NCI-H524 (cell line): ENCODE measurements at places on chromosomes 3 and 15.

- DNase-seq, result peak; percentile 63
These were observed 12.1 kb upstream of the CX3CR1 start for GRCh38 chr3:39291903-39292329.

- DNase-seq, result peak; percentile 76
These were observed 103.7 kb downstream of the AQP9 start for GRCh38 chr15:58241872-58242271.

DNA sequence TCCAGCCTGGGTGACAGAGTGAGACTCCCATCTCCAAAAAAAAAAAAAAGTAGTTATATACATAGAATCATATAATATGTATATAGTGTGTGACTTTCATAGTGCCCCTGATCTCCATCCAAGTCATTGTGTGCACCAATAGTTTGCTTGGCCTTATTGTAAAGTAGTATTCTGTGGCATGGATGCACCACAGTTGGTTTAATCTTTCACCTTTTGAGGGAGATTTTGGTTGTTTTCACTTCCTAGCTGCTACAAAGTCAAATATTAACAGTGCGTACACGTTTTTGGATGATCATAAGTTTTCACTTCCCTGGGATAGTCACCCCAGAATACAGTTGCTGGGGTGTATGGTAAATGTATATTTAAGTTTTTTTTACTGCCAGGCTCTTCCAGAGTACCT, 162.8 kb downstream of the PTPRG start:
- DNase-seq, result no peak

- DNase-seq, result no peak
These were observed 46.7 kb downstream of the KLHL6 start for GRCh38 chr3:183508821-183509220.

- DNase-seq, result no peak
These were observed 78.1 kb downstream of the OXNAD1 start for GRCh38 chr3:16343101-16343500.

GRCh38 chr3:72520690-72521308, 327.4 kb downstream of the SHQ1 start:
- DNase-seq, result no peak

DNA sequence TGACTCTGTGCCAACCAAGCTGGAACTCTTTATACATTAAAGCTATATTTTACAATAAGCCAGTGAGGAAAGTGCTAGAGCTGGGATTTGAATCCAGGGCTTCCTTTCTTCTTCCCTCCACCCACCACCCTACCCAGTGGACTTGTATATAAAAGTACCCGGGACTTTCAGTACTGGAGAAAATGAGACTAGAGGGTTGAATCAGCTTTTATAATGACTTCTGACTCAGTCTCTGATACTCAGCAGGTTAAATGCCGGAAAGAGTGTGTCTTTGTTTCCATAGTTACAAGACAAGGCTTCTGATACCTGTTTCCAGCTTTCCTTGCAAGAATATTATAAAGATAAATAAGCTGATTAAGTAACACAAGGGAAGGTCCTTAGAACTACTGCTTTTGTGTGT, 80.9 kb downstream of the FRMD4B start:
- DNase-seq, result no peak

GRCh38 chr3:79125313-79125984, 642.3 kb downstream of the ROBO1 start:
- no peak for DNase-seq

- DNase-seq, result no peak
These were observed 6.9 kb upstream of the SACM1L start for GRCh38 chr3:45682311-45682710.

- no peak for DNase-seq
These were observed 3.6 kb downstream of the WHAMM start for GRCh38 chr15:82812994-82813393.

- DNase-seq, result no peak
These were observed 70.4 kb downstream of the SATB1 start for GRCh38 chr3:18354701-18355100.

DNA sequence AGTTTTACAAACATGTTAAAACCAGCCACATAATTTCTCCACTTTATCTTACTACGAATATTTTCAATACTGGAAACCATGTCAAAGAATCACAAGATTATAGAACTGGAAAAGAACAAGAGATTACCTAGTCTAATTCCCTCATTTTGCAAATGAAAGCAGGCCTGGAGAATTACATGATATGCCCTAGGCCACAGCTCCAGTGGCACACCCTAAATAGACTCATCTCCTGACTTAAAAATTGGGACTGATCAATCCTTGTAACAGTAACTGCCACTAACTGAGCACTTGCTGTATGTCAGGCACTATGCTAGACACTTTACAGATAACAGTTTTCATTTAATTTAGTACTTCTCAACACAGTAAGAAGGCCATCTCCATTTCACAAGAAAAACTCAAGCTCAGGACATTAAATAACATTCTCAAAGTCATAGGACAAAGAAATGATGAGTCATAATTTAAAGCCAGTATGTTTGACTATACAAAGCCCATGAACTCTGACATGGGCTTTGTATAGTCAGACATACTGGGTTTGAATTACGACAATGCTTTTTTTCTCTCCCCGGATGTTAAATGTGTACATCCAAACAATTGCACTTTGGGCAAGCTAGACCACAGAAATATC, 9.4 kb downstream of the IGSF11 start:
- DNase-seq, result no peak

DNA sequence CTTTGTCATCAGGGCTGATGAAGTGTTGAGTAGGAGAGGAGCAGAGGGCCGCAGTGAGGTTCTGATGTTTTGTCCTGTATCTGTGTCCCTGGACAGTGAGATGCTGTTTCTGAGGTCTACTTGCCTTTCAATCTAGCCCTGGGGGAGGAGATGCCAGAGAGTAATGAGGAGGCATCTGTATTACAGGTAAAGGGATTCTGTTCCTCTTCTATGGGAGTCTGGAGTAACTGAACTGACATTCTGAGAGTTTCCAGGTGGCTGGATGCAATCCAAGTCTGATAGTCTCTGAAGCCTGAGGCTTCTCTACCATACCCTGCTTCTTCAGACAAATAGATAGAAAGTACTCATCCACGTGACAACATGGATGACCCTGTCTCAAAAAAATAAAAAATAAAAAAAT, 60.9 kb downstream of the IL12A start:
- DNase-seq, result no peak

DNA sequence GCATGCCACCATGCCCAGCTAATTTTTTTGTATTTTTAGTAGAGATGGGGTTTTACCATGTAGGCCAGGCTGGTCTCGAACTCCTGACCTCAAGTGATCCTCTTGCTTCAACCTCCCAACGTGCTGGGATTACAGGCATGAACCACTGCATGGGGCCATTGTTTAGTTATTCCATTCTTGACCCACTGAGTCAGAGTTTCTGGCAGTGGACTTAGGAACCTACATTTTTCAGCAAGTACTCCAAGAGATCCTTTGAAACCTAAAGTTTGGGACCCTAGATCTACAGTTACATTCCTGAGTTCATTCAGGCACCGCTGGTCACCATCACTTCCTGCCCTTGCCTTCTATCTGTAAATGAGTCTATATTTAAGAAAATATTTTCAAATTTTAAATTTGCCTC, 1.4 kb upstream of the TNFSF10 start:
- DNase-seq, result no peak

DNA sequence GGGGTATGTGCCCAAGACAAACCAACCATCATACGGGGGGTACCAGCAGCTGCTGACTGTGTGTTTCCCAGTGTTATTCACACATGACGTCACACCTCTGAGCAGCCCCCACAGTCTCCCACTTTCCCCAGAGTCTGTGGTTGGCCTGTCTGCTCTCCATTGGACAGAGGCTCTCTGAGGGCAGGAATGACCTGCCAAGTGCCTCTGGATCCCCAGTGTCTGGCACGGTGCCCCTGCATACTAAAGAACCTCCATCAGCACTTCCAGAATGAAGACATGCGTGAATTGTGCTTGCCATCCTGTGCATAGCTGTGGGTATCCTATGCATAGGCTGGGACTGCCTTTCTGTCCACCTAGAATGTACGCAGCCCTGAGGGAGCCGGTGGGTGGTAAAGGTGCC, 3.5 kb upstream of the CCDC9B start:
- DNase-seq, result no peak

DNA sequence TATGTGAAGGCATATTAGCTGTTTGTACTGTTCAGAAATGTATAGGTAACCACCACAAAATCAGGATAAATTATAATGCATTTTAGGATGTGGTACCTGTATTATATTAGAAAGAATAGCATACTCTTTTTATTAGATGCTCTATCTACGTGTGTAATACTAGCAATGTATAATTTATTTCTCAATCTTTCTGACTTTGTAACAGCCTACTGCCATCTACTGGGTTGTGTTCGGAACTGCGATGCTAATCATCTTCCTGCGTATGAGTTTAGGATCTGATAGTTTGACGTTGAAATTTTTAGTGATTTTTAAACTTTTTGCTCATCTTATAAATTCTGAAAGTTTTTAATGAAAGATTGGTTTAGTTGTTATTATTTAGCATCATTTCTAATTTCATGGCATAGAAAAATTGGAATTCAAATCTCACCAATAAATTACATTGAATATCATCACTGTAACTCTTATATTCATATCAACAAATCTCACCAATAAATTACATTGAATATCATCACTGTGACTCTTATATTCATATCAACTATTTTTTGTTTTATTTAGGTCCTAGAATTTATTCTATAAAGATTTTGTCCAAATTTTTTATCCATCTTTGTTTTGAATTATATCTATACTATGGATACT, 322.7 kb upstream of the ZNF717 start:
- DNase-seq, result no peak

DNA sequence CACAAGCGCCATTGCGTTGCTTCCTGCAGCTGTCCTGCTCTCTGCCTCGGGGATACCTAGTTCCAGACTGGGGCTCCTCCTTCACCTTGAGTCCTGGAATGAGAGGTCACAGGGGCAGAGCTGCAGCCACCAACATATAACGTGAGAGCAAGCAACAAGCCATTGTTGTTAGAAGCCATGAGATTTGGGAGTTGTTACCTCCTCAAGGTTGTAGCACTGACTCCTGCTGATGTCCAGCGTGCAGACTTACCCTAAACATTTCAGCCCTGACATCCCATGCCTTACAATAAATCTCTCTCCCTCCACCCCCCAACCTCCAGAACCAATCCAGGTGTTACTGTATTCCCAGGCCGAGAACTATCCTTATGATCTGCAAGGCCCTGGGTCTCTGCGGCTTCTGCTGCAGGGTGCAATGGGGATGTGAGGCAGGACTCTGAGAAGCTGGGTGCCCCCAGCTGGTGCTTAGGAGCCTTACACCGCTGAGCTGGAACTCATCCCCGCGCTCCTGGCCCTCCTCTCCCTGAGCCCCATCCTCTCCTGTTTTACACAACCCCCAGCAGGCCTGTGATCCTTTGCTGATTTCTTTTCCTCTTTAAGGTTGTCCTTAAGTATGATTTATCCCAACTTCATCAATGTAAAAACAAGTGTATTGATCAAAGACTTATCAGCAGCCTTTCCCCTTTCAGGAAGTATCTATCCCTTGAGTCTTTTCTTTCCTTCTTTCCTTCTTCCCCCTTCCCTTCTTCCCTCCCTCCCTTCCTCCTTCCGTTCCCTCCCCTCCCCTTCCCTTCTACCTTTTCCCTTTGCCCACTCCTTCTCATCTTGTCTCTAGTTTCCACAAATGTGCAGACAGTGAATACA, 84.2 kb upstream of the ABHD2 start:
- no peak for DNase-seq

GRCh38 chr3:32460031-32460749, 42.5 kb downstream of the CMTM6 start:
- DNase-seq, result peak; percentile 82

DNA sequence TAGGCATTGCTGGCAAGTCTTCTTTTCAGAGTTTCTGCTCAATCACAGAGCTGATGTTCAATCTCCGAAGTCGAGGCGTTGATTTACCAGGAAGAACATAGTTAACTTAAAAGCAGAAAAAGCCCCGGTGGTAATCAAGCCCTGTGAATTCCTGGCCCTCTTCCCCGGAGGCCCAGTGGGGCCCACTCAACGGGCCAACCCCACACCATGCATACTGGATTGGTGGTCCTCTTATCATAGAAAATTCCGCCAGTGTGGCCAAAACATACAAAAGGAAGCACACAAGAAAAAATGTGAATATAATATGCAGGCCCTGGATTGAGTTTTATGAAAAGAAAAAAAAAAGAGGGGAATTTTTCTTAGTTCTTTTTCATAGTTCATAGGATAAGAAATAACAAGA, 873.0 kb upstream of the NR2F2 start:
- DNase-seq, result no peak

DNA sequence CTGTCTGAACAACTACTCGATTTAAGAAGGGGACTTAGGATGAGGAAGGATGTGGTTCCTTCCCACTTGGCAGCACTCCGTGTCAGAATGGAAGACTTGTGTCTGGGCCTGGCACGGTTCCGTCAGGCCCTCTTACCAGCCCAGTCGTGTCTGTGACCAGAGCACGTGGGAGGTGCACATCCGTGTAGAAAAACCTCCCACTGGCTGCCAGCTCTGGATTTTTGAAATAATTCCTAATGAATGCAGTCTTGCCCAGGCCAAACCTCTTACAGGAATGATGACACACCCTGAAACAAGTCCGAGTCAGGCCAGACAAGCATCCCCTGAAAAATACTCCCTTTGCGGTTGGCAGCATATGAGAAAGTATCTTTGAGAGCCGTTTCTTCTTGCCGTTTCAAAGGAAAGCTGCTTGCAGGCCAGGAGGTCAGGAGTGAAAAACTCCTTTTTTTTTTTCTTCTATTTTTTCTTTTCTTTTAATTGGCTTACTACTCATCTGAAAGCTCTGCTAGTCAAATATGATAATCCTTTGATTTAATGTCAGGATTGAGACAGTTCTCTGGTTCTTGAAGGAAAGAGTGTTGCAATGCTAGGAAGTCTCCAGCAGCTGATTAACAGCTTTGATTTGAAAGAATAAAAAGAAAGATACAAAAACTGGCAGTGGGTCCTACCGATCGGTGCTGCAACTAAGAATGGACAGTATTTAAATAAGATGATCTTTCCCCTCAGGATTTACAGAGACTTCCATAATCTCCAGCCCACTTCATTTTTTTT, 19.8 kb downstream of the IL1RAP start:
- no peak for DNase-seq

- peak; percentile 61 for DNase-seq
These were observed 15.1 kb downstream of the FBXL22 start for GRCh38 chr15:63612300-63612699.

DNA sequence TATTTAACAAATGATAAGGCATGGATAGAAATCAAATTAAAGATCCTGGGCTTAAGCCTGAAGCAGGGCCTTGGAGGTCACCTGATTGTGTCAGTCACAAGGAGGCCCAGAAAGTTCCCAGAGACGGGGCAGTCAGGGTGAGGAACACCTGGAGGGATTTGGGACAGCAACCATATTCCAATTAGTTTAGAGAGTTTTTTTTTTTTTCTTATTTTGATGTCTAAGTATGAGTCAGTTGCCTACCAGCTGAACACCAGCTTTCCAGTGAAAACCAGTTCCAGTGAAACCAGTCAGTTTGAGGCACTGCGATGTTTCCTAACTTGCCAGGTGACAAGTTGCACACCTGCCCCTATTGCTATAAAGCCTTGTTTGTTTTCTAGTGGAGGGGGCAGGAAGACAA, 350.7 kb upstream of the AZI2 start:
- no peak for DNase-seq

GRCh38 chr15:67521783-67522568, 1.0 kb downstream of the C15orf61 start:
- peak; percentile 12 for DNase-seq
